Ascending aorta (tissue), 2 donors: ENCODE measurements at places on chromosomes 6 and 20.

- DNase-seq: no peak
Observed at GRCh38 chr20:31678389-31679356, 41.0 kb downstream of the COX4I2 start.

- no peak for DNase-seq
Observed at GRCh38 chr6:115891111-115891669, 169.5 kb downstream of the FRK start.

- no peak for DNase-seq
Observed at GRCh38 chr20:36775826-36776225, 2.3 kb upstream of the DSN1 start.

- DNase-seq: no peak
Observed at GRCh38 chr6:20943040-20943627, 408.9 kb downstream of the CDKAL1 start.

DNA sequence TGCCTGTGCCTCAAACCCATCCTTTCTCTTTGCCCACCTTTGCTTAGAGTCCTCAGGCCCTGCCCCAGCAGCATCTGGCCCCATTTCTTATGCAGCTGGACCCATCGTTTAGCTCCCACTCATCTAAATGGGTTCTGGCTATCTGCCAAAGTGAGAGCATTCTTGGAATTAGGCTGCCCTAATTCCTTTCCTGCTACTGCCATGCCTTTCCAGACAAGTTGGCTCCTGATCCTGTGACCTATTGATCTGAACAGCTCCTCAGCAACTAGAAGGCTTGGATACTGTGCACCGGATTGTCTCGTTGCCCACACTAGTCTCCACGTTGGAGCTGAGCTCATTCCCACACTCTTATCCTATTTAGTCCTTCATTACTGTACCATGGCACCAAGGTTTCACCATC lies 22.9 kb downstream of the DZANK1 start:
- DNase-seq: no peak

- DNase-seq: no peak
Observed at GRCh38 chr20:56769921-56770600, 141.0 kb downstream of the TFAP2C start.

DNA sequence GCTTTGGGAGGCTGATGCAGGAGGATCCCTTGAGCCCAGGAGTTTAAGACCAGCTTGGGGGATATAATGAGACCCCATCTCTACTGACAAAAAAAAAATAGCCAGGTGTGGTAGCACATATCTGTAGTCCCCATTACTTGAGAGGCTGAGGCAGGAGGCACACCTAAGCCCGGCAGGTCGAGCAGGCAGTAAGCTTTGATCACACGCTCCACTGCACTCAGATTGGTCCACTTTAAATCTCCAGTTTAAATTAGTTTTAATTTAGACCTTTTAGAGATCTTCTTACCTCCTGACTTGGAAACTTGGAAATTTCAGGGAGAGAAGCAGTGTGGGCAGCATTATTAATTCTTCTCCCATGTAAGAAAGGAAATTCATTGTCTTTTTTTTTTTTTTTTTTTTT lies 16.8 kb upstream of the PLCB4 start:
- no peak for DNase-seq

DNA sequence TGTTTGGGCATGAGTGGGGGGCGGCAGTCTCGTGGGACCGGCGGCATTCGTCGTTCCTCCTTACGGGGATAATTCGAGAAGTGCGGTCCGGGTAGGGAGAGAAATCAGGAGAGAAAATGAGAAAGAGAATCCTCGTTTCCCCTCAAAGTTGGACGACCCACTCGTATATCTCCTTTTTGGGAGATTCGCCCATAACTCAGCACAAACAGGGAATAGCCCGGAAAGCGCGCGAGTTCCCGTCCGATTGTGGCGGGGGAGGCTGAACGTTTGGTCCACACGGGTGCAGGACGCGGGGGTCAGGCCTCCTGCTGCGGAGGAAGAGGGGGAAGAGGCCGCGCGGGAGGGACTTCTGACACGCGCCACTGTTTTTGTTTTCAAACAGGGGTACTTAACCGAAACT lies 42.4 kb downstream of the POPDC3 start:
- no peak for DNase-seq

- no peak for DNase-seq
Observed at GRCh38 chr6:501891-502601, 110.5 kb downstream of the IRF4 start.

- no peak for DNase-seq
Observed at GRCh38 chr6:51843456-51844056, 243.9 kb downstream of the PKHD1 start.

- DNase-seq: no peak
Observed at GRCh38 chr6:17004269-17004668, 97.6 kb upstream of the STMND1 start.

GRCh38 chr6:136015531-136015930 lies 164.0 kb downstream of the PDE7B start:
- DNase-seq: no peak

- DNase-seq: no peak
Observed at GRCh38 chr6:3079682-3080081, 11.4 kb downstream of the RIPK1 start.

GRCh38 chr6:81894788-81895271 lies 142.3 kb upstream of the TENT5A start:
- DNase-seq: no peak

DNA sequence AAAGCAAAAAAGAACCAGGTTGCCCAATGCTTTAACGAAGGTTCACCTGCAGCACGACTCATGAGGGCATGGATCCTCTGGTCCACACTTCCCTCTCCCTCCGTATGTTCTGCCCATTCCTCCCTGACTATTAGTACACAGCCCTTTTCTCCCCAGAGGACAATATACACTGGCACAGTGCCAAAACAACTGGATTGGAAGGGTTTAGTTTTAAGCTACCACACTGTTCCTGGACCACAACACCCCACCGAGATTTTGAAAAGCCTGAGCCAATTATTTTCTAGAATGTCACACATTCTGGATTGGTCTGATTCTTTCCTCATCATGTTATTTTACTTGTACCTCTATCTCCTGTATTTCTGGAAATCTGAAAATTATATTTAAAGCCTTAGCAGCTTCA lies 2.9 kb upstream of the AKAP7 start:
- DNase-seq: no peak

DNA sequence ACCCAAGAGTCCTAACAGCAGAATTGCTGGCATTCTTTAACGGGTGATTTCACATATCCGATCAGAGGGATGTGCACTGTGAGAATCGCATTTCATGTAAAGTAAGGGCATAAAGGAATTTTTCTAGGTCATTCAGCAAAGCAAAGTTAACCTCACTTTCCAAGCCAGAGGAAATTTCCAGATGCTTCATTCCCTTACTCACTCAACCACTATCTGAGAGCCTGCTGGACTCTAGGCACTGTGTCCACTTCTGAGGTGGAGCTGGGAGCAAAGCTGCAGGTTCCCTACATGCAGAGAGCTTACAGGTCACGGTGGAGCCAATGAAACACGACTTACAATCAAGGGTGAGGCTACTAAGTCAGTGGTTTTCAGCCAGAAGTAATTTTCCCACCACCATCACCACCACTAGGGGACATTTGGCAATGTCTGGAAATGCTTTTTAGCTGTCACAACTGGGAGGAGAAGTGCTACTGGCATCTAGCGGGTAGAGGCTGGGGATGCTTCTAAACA lies 34.5 kb upstream of the TSHZ2 start:
- no peak for DNase-seq

GRCh38 chr6:13302291-13302690 lies 26.0 kb downstream of the TBC1D7 start:
- no peak for DNase-seq
